Peyer's patch (tissue), 4 donors: ENCODE measurements at places on chromosomes 6 and 20. TPM values are rescaled to one million over a fixed set of nuclear protein-coding genes. Genes with fewer than 3 reads are reported as not detected.

- no peak overlapping the region for H3K4me3 ChIP-seq
- no peaks in the 10 kb centered on the region for H3K36me3 ChIP-seq
These were observed 216.8 kb upstream of the SGK1 start for GRCh38 chr6:134534708-134535149.

- no peaks in the 10 kb centered on the region for H3K4me1 ChIP-seq
- no peak overlapping the region for H3K27ac ChIP-seq
- DNase-seq = no peak
These were observed 13.6 kb upstream of the ABRACL start for GRCh38 chr6:139014945-139015344.

- peaks cover 51% of the 10 kb centered on the region for H3K36me3 ChIP-seq
- no peaks in the 10 kb centered on the region for H3K27me3 ChIP-seq
- DNase-seq = no peak
- H3K4me1 ChIP-seq = peaks cover 16% of the 10 kb centered on the region
- H3K27ac ChIP-seq = peak within 1 kb of the TSS; percentile 89
These were observed at the start of gene DDAH2 for GRCh38 chr6:31728767-31729514. DDAH2 (minus strand) TSS chr6:31729299; CDS start chr6:31729161, 138 bp downstream.

DNA sequence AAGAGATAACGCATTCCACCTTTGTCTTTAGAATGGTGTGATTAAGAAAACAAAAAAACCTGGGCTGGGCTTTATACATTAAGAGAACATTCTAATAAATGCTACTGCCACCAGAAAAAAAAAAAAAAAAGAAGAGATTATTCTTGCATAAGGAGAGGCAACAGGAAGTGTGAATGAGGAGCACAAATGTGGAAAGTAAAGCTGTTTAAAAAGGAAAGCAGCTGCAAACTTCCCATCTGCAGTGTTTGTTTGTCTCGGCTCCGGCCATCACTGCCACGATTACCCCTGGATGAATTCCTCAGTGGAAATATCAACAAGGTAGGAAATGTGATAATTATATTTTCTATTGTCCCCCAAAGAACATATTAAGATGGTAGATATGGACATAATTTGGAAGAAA lies 223.9 kb downstream of the PHF3 start:
- no peaks in the 10 kb centered on the region for H3K36me3 ChIP-seq
- H3K27me3 ChIP-seq = no peaks in the 10 kb centered on the region
- DNase-seq = no peak

- no peak overlapping the region for H3K4me3 ChIP-seq
- H3K4me1 ChIP-seq = no peaks in the 10 kb centered on the region
- no peaks in the 10 kb centered on the region for H3K36me3 ChIP-seq
- H3K27ac ChIP-seq = no peak overlapping the region
- no peaks in the 10 kb centered on the region for H3K27me3 ChIP-seq
These were observed 46.5 kb downstream of the PLEKHG1 start for GRCh38 chr6:150646228-150646627.

DNA sequence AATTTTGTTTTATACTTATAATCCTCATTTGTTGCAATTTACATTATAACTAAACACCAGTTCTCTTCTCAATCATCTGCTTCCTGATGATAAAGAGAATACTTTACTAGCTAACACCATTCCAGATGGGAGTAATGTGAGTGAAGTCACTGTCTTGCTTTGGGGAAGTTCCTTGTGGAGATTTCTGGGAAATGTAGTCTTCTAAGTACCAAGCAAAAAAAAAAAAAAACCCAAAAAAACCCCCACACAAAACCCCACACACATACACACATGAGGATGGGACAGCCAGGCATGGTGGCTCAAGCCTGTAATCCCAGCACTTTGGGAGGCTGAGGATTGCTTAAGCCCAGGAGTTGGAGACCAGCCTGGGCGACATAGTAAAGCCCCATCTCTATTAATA lies 2.2 kb upstream of the SNPH start:
- H3K4me3 ChIP-seq = no peak overlapping the region
- H3K4me1 ChIP-seq = peaks cover 4% of the 10 kb centered on the region
- DNase-seq = no peak
- H3K27me3 ChIP-seq = no peaks in the 10 kb centered on the region

DNA sequence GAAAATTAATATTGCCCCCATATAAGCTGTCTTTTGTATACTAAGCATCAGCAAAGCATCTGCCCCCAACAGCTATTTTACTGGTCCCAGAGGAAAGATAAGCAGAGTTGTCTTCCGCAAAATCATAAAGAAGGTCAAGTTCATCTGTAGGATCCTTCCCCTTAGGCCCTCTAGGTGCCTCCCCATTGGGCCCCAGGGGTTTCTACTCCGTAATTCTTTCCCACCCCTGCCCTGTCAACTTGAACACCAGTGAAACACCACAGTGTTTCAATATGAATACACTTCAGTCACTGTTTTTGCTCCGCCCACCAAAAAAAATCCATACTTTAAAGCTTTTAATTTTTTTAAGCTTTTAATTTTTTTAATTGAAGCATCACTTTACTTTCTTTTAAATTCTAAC lies 159.2 kb downstream of the ATXN1 start:
- no peaks in the 10 kb centered on the region for H3K36me3 ChIP-seq
- H3K27me3 ChIP-seq = no peaks in the 10 kb centered on the region
- DNase-seq = no peak
- H3K4me3 ChIP-seq = no peak overlapping the region
- H3K4me1 ChIP-seq = no peaks in the 10 kb centered on the region

GRCh38 chr20:11260611-11261010 lies 586.8 kb upstream of the JAG1 start:
- H3K4me1 ChIP-seq = no peaks in the 10 kb centered on the region
- no peaks in the 10 kb centered on the region for H3K27me3 ChIP-seq
- H3K27ac ChIP-seq = no peak overlapping the region
- no peaks in the 10 kb centered on the region for H3K36me3 ChIP-seq

DNA sequence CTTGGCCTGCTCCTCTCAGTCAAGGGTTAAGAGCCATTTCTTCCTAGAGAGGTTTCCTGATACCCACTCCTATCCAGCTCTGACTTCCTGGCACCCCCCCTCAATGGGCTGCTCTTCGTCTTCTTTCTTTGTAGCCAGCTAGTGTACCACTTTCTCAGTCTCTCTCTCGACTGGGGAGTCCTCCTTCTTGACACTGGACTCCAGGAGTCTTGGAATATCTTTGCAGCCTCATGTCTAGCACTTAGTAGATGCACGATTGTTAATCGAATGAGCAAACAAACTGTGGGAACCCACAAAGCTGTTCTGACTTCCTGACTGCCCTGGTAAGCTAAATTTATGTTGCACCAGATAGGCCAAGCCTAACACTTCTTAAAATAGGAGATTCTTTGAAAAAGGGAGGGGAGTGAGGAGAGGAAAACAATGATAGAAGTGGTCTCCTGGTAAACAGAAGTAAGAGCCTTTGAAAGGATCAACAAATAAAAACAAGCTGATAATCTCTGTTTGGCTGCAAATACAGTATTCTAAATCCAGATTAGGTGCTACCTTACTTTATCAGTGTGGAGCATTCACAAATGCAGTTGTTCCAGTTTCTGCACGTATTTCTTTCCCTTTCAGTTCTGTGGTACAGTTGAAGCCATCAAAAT lies 160.1 kb upstream of the CITED2 start:
- H3K27ac ChIP-seq = peak overlapping the region; percentile 83
- H3K36me3 ChIP-seq = no peaks in the 10 kb centered on the region
- H3K27me3 ChIP-seq = no peaks in the 10 kb centered on the region

DNA sequence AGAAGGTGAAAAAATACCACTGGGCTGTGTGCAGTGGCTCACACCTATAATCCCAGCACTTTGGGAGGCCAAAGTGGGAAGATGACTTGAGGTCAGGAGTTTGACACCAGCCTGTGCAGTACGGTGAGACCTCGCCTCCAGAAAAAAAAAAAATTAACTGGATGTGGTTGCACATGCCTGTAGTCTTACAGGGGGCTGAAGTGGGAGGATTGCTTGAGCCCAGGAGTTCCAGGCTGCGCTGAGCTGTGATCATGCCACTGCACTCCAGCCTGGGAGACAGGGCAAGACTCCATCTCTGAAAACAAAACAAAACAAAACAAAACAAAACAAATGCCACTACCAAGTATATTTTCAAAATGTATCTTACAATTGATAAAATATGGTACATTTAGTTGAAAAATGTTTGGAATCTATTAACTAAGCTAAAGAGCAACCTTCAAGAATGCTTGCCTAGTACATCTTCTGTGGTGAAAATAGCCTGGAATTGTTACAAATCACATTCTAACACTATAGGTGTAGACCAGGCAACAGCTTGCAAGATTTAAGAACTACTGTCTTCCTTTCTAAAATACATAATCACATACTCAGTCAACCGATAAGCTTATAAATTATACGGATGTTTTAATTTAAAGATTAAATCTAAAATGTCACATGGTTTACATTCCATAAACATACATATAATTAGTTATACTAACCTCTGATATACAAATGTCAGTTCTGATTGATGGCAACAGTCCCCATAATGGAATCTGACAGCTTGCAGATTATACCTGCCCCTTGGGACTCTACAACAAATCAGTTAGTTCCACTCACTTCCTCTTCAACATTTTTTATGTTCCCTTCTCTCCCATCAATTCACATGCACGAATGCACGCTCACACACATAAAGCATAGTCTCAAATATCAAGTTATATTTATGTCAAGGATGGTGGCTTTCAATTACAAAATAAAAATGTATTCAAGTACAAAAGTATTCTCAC lies 150.8 kb downstream of the ASCC3 start:
- H3K27me3 ChIP-seq = no peaks in the 10 kb centered on the region
- H3K4me1 ChIP-seq = no peaks in the 10 kb centered on the region
- no peak overlapping the region for H3K27ac ChIP-seq
- DNase-seq = no peak

- no peaks in the 10 kb centered on the region for H3K27me3 ChIP-seq
- no peak for DNase-seq
- H3K27ac ChIP-seq = no peak overlapping the region
- H3K4me1 ChIP-seq = no peaks in the 10 kb centered on the region
- no peak overlapping the region for H3K4me3 ChIP-seq
These were observed 45.7 kb upstream of the TPD52L1 start for GRCh38 chr6:125107896-125108295.

GRCh38 chr20:46604551-46605133 lies 46.6 kb downstream of the SLC13A3 start:
- no peak overlapping the region for H3K4me3 ChIP-seq
- no peaks in the 10 kb centered on the region for H3K27me3 ChIP-seq
- no peaks in the 10 kb centered on the region for H3K36me3 ChIP-seq
- DNase-seq = no peak

DNA sequence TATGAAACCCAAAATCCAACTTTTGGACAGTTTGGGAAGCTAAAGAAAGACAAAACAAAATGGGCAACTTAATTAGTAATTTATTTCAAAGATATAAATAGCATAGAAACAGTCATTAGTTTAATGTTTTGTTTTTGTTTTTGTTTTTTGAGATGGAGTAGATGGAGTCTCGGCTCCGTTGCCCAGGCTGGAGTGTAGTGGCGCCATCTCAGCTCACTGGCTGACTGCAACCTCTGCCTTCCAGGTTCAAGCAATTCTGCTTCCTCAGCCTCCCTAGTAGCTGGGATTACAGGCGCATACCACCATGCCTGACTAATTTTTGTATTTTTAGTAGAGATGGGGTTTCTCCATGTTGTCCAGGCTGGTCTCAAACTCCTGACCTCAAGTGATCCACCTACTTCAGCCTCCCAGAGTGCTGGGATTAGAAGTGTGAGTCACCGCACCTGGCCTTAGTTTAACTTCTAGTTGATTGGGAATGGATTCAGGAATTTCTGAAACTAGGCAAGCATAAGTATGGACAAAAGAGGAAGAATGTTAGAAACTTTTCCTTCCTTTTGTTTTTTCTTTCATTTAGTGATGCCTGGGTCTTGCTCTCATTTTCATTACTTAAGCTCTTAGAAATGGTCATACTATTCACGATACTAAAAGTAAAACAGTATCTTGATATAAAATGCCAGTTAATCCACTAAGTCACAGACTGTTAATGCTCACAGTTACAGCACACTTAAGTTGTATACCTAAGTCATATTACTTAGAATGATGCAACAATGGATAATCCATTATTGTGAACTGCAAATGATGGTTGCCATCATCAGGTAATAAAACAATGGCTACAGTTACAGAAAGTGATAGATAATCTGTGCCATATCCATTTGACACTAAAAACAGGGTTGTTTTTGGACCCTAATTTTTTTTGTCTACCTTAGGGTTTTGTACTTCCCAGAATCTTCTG lies 8.2 kb downstream of the SENP6 start:
- H3K27me3 ChIP-seq = no peaks in the 10 kb centered on the region
- no peak overlapping the region for H3K27ac ChIP-seq
- no peak for DNase-seq
- no peaks in the 10 kb centered on the region for H3K36me3 ChIP-seq
- H3K4me1 ChIP-seq = peaks cover 39% of the 10 kb centered on the region
- H3K4me3 ChIP-seq = no peak overlapping the region

DNA sequence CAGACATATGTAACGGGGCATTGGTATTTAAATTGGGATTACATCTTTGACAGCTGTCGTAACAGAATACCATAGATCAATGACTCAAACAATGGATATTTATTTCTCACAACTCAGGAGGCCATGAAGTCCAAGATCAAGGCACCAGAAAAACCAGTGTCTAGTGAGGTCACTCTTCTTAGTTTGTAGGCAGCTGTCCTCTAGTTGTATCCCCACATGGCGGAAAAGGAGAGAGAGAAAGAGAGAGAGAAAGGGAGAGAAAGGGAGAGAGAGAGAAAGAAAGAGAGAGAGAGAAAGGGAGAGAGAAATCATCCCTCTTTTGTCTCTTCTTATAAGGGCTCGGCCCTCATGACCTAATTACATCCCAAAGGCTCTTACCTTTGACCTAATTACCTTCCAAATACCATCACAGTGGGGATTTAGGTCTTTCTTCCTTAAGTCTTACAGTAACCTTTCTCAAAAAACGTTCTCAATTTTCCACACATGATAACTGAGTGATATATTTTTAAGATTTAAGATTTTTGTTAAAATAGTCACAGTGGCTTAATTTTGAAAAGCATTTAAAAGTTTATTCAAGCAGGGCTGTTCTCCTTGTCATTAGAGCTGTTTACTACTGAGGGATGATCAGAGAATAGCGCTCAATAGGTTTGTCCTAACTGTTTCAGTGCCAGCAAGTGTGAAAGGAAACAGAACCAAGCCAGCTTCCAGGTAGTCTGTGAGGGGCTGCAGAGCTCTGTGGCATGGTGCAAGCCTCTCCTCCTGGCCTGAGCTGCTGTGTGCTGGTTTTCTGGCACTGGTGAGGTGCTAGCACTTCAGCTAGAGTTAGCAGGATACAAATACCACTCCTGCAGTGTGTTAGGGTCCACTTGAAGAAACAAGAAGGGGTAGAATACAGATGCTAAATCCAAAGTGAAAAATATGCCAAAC lies 79.0 kb downstream of the IMPG1 start:
- no peak for DNase-seq
- H3K27ac ChIP-seq = no peak overlapping the region
- no peak overlapping the region for H3K4me3 ChIP-seq
- no peaks in the 10 kb centered on the region for H3K27me3 ChIP-seq

GRCh38 chr20:34522969-34523871 lies 7.0 kb downstream of the DYNLRB1 start:
- peak overlapping the region; percentile 29 for H3K27ac ChIP-seq
- DNase-seq = no peak
- no peaks in the 10 kb centered on the region for H3K27me3 ChIP-seq
- peak overlapping the region; percentile 17 for H3K4me3 ChIP-seq

- no peaks in the 10 kb centered on the region for H3K36me3 ChIP-seq
- no peak overlapping the region for H3K4me3 ChIP-seq
- no peaks in the 10 kb centered on the region for H3K4me1 ChIP-seq
- no peak for DNase-seq
These were observed 14.6 kb downstream of the NAA20 start for GRCh38 chr20:20031790-20032189.

The ALDH5A1 gene
- 3.5 TPM for total RNA-seq

The XKR7 gene
- 0.38 TPM for total RNA-seq

The TGM3 gene
- not detected for total RNA-seq

The SLC22A7 gene
- total RNA-seq = 0.80 TPM

The FAM50B gene
- 10.7 TPM for total RNA-seq

The MOG gene
- total RNA-seq = not detected
